Activated naive CD8-positive, alpha-beta T cell treated with anti-CD3 and anti-CD28 coated beads, Interleukin-2, amount 10 ng/mL, durations not matched to agents 7 days and 5 days (primary cell): ENCODE measurements at places on chromosomes 4 and X. TPM values are rescaled to one million over a fixed set of nuclear protein-coding genes. Genes with fewer than 3 reads are reported as not detected.
A peak's percentile ranks its signal among the peaks of the same experiment; 100 is the strongest.

Gene ABLIM2
- total RNA-seq = 1.7 TPM

DNA sequence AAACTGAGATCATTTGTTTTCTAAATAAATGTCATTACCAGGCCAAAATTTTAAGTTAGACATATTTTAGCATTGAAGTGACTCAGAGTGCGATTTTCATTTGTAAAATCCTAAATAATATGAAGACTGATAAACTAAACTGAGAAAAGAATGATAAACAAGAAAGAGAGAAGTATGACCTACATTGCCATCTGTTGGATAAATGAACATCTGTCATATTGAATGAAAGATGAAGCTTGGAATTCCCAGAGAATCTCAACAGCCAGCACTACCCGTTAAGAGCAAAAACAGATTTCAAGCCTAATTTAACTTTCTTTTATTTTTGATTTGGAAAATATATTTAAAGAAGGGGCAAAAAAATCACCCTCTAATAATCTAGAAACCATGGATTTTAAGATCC, 591.0 kb upstream of the ATOH1 start:
- DNase-seq = no peak

DNA sequence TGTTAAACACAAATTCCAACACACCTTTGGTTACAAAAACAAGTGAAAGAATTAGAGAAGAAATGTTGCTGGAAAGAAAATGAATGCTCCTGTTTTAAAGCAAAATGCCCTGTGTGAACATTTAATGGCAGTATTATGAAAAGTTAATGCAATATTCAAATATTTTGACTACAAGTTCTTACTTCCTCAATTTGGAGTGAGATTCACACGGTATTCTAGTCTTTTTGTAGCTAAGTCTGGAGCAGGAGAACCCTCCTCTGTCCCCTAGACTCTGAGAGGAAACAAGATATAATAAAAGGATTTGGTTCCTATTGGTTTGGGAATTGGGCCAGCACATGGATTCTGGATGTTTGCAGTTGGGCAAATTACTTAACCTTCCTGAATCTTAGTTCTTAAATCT, 12.7 kb downstream of the MAD2L1 start:
- no peak for DNase-seq

Gene WAS
- total RNA-seq = 142 TPM

Gene KIAA0232
- 21.5 TPM for total RNA-seq

GRCh38 chr4:143514497-143514896, 995 bp downstream of the SMARCA5 start:
- DNase-seq = peak; percentile 34

Gene IL13RA2
- not detected for total RNA-seq

DNA sequence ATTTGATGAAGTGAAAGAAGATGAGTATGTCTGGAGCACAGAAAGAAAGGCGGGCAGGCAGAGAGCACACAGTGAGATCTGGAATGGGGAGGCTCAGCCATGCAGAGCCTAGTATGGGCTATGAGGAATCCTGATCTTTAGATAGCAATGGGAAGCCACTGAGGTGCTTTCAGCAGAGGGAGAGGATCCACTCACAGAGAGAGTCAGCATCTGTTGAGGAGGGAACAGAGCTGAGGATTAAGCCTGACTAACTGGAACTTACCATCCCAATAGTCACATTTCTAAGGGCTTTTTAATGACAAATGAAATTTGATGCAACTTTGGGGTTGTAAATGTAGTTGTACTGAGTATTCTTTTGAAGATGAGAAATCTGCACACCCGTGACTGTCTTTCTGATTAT, 20.6 kb upstream of the FGFBP2 start:
- no peak for DNase-seq

Gene POLN
- total RNA-seq = 3.2 TPM

DNA sequence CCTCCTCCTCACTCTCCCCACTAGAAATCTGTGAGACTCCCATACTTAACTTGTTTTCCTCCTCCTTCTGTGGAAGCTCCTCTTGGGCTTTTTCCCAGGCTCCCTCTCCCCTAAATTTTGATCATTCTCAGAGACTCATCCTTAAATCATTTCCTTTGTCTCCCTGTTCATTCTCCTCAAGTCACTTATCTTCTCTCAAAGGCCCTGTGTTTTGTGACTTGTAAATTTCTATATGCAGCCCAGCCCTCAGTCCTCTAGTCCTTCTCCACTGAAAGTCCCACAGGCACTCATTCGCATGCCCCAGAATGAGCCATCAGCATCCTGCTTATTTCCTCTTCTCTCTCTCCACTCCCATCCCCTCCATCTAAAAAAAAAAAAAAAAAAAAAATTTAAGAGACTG, 171.8 kb downstream of the SOWAHB start:
- DNase-seq = no peak

Gene BBS12
- 1.7 TPM for total RNA-seq

GRCh38 chr4:6507345-6507744, 34.9 kb upstream of the PPP2R2C start:
- DNase-seq = no peak

Gene SOX3
- total RNA-seq = not detected

GRCh38 chrX:22445880-22446279, 173.2 kb downstream of the CBLL2 start:
- DNase-seq = no peak

GRCh38 chr4:121758925-121759568, 5.9 kb downstream of the SMIM43 start:
- no peak for DNase-seq

GRCh38 chrX:47743504-47743903, 84.5 kb upstream of the UXT start:
- DNase-seq = no peak

DNA sequence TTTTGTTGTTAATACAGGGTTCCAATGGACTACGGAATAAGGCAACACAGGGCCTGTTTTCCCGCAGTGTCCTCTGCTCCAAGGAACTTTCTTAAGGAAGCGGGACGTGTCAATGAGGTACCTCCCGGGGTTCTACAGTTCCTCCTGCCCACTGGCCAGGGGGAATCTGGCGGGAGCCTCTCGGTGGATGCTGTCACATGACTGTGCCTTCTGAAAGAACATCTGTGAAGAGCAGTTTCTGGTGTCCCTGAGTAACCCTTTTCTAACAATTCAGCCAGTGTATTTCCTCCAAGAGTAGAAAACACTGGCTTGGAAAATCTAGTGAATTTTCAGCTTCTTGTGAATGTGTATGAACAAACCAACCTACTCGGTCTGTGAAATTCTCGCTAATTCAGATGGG, 32.7 kb downstream of the MFAP3L start:
- DNase-seq = no peak

Gene MGARP
- total RNA-seq = not detected

- no peak for DNase-seq
Observed at GRCh38 chrX:63918611-63919010, 133.6 kb upstream of the ARHGEF9 start.

DNA sequence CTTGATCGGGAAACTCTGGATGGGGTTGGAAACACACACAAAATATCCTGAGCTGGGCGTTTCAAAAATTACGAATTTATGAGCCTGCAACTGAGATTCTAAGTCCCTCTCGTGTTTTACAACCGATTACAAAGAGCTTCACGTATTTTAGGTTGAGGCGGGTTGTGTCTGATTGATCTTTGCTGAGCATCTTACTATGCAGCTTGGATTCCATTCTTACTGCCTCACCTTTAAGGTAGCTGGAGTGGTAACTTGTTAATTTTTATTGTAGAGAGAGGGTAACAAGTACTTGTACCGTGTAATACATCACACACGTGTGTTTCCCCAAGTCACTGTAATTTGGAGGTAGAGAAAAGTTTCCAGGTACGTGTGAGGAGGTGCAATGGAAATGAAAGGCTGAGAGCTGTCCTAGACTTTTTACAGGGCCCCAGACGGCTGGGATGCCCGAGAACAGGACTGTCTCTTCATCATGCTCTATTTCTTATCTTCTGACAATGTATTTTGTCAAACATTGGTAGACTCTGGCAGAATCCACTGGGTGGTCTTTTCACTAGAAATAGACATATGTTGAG, 97.8 kb upstream of the TENM3 start:
- DNase-seq = no peak

GRCh38 chr4:48949518-48950219, 36.4 kb upstream of the CWH43 start:
- no peak for DNase-seq

Gene CENPVL3
- total RNA-seq = not detected

DNA sequence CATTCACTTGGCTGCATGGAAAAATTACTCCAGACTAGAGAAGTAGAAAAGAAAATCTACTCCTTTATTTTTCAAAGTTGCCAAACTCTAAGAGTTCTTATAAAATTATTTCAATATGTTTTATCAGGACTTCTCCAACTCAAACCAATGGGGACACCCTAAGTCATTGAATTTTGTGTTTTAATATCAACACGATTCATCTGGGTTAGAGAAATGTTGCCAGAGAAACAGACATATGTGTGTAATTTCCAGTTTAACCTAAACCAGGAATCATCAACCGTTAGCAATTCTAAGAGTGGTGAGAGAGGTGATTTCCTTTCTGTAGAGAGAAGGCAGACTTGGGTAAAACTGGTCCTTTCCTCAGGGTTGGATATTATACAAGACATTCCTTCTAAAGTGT, 291.8 kb downstream of the LDB2 start:
- DNase-seq = no peak

GRCh38 chrX:150200820-150201287, 162.3 kb upstream of the MAMLD1 start:
- peak; percentile 29 for DNase-seq

- no peak for DNase-seq
Observed at GRCh38 chr4:55500072-55500471, 46.6 kb downstream of the CLOCK start.

GRCh38 chrX:119503484-119503861, 35.2 kb downstream of the SLC25A5 start:
- no peak for DNase-seq

DNA sequence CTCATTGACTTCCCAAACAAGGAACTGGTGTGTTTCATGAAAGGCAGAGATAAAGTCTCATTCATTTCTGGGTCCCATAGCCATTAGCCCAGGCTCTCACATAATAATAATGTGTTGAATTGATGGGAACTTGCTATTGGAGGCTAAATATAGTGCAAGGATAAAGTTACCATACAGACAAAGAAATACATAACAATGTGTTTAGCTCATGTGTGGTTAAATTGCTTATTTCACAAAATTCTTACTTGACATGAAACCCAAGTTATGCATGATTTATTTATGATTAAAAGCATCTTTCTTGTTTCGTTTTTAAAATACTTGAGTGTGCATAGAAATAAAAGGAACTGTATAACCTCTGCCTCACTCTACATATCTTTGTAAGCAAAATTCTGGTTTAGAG, 37.3 kb upstream of the LPAR4 start:
- no peak for DNase-seq

Gene DMP1
- total RNA-seq = not detected

GRCh38 chr4:5747738-5748375, 36.9 kb downstream of the EVC start:
- no peak for DNase-seq

Gene EOLA1
- total RNA-seq = 25.7 TPM

- DNase-seq = no peak
Observed at GRCh38 chr4:4912155-4912554, 52.7 kb downstream of the MSX1 start.

GRCh38 chr4:39025552-39026085, 6.6 kb downstream of the TMEM156 start:
- DNase-seq = no peak
